ENCODE measurements at places on chromosomes 4 and X.
A peak's percentile ranks its signal among the peaks of the same experiment; 100 is the strongest.

DNA sequence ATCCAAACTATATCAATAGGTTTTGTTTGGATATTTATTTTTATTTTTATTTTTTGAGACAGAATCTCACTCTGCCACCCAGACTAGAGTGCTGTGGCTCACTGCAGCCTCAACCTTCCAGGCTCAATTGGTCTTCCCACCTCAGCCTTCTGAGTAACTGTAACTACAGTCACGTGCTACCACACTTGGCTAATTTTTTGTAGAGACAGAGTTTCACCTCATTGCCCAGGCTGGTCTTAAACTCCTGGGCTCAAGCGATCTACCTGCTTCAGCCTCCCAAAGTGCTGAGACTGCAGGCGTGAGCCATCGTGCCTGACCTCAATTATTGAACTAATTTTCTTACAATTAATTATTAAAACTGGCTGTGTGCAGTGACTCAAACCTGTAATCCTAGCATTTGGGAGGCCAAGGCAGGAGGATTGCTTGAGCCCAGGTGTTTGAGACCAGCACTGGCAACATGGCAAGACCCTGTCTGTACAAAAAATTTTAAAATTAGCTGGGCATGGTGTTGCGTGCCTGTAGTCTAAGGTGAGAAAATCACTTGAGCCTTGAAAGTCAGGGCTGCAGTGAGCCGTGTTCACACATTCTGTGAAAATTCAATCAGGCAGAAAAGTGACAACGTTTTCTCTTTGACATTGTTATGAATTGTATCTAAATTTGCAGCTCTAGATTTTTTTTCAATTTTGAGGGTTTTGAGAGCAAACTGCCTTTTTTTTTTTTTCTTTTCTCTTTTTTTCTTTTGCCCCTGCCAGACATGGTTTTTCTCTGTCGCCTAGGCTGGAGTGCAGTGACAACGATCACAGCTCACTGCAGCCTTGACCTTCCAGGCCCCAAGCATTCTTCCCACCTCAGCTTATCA lies 66.0 kb downstream of the UBE2K start:
- DNase-seq: no peak

DNA sequence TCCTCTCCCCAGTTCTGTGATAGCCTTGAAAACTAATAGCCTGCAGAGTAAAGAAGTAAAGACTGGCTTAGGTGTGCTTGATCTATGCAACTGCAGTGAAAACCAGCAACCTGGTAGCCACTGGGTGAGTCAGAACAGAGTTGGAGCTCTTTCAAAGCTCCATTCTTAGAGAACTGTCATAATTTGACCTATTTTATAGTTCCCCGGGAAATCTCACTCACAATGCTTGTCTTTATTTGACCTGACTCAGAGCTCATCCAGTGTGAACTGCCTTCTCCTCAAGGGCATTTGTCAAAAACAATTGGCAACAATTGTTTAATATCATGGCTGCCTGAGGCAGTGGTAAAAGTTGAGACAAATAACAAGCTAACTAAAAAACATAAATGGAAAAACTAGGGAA lies 213.0 kb upstream of the NHS start:
- DNase-seq: no peak

- no peak for DNase-seq
Measured at GRCh38 chrX:47530049-47530448, 31.0 kb upstream of the ARAF start.

DNA sequence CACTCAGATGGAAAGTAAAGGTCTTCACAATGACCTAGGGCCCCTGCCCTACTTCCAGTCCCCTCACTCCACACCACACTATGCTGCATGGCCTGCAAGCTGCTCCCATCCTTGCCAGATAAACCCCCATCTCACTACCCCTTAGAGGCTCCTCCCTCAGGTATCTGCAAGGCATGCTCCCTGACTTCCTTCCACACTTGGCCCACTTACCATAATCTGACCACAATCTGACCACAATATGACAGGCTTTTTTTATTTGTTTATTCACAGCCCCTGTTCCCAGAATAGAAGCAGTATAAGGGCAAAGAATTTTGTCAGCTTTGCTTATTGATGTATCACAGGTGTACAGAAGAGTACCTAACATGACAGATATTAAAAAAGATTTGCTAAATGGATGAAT lies 124.7 kb downstream of the CAMK2D start:
- DNase-seq: peak; percentile 63

DNA sequence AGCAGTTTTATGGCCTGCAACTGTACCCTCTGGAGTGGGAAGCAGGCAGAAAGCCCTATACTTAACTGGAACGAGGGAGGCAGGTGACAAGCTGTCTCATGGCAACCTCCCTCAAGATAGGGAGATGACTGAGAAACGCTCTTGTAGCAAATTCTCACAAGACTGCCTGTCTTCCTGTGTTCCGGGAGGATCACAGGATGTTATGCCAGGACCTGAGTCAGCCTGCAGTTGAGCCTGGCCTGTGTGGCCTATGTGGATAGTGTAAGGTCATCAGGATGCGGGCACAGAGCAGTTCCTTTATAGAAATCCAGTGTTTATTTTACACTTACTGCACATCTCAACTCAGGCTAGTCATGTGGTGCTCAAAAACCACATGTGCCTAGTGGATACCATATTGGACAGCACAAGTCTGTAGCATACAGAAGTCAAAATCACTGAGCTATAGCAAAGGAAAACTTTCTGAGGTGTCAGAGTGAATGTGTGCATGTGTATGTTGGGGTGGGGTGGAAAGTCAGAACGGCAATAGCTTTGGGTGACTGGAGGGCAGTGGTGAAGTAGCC lies 25.2 kb downstream of the TAF7L start:
- DNase-seq: peak; percentile 7

- no peak for DNase-seq
Measured at GRCh38 chr4:1075809-1076699, 37.3 kb downstream of the RNF212 start.

- DNase-seq: no peak
Measured at GRCh38 chr4:18389115-18389514, 367.6 kb upstream of the LCORL start.

- no peak for DNase-seq
Measured at GRCh38 chr4:93183576-93183975, 645.0 kb upstream of the ATOH1 start.

- no peak for DNase-seq
Measured at GRCh38 chr4:63919636-63920365, 489.4 kb downstream of the TECRL start.

DNA sequence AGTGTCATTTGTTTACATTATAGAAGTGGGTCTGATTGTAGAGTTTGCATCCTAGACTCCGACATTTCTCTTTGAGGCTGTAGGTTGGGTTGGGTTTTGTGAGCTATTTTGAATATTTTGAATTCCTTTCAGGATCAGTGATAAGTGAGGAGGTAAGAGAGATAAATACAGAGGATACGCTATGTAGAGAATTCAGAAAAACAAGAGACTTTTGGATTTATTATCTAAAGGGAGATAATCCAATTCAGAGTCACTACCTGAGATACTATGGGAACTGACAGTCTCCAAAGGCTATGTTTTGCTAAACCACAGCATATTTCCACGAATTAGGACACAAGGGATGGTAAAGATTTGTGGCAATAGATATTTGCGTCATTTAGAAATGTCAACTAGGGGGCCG lies 16.9 kb upstream of the RAP2C start:
- DNase-seq: no peak

DNA sequence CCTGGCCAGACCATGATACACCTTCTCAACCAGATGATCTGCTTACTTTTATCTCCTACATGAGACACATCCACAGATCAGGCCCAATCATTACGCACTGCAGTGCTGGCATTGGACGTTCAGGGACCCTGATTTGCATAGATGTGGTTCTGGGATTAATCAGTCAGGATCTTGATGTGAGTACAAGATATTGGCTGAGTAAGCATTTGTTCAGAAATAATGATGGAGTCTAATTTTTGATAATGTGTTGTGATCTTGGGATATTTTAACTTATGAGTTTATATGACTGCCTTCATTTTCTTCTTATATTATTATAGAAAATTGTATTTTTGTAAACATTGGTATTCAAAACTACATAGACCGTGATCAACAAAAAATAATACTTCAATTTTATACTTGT lies 39.4 kb downstream of the SLC10A6 start:
- no peak for DNase-seq

GRCh38 chr4:16023776-16024408 lies 59.9 kb downstream of the PROM1 start:
- peak; percentile 13 for DNase-seq

- no peak for DNase-seq
Measured at GRCh38 chrX:37767430-37767829, 12.4 kb upstream of the CYBB start.

DNA sequence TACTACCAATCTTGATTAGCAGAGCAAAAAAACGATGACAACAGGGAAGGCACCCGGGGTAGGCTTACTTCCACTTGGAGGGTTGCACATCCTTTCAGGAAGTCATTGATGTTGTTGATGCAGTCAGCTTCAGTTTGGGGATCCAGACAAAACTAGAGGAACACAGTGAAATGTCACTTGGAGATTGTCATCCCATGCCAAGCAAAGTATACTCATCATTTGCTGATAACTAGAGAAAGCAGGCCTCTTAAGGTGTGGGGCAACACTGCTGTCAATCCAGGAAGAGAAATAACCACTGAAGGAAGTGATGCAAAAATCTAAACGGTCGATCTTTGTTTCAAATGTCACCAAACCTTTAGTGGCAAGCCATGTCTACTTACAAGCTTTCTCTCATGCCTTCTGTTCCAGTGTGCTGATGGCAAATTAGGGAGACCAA lies 1.4 kb downstream of the ARHGEF6 start:
- no peak for DNase-seq

DNA sequence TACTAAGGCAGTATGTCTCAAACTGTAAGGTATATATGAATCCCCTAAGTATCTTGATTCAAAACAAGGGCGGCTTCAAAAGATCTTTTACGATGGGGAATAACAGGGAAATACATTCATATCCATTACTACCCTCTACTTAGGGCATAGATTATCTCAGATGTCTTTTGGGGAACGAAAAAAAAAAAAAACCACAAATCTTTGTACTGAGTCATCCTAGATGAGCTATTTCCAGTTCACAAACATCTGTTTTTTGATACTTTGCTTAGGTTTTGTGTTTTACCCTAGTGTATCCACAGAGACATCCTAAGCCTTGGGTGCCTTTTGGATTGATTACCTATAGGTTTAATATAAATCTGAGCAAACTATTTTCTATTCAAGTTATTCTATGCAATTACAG lies 457.2 kb downstream of the NLGN4X start:
- peak; percentile 12 for DNase-seq

GRCh38 chr4:114132830-114133229 lies 153.4 kb upstream of the ARSJ start:
- no peak for DNase-seq

DNA sequence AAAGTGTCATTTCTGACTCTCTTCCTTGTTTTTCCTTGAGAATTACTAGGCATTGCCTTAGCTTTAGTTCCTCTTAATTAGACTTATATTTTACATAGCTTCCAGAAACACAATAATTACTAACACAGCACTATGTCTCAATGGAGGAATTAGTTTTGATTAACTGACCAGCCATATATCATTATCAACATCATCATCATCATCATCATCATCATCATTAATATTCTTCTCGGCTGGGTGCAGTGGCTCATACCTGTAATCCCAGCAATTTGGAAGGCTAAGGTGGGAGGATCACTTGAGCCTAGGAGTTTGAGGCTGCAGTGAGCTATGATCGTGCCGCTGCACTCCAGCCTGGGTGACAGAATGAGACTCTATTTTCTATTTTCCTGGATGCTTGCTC lies 2.7 kb upstream of the SLC25A5 start:
- no peak for DNase-seq

GRCh38 chr4:101163936-101164335 lies 183.4 kb downstream of the PPP3CA start:
- DNase-seq: no peak
